ENCODE measurements at places on chromosomes 11 and 22. TPM values are rescaled to one million over a fixed set of nuclear protein-coding genes. Genes with fewer than 3 reads are reported as not detected.

GRCh38 chr11:68117853-68118470 is 3.2 kb downstream of the CHKA start:
- no peak for DNase-seq

DNA sequence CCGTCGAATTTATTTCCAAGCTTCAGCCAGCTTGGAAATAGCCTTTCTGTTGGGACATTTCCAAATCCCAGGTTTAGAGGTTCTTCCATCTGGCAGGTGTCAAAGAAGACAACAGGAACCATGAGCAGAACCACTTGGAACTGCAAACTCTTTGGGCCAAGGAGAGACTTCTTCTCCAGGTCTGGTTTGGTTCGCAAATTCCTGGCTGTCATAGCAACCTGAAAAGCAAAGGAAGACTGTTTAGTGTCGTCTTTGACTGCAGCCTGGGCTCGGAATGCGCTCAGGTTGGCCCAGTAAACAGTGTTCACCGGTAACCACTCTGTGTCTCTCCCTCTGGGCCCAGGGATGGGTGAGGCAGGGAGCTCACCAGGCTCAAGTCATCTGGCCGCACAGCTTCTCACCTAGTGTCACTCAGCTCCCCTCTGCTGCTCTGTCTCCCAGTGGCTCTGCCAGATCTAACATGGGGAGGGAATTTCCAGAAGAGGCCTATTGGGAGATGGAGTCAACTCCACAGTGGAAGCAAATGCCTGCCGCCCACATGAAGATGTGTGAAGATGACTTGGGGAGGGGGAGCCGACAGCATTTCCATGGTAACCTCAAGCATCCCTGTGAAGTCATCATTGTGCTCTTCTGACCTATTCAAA is 11.9 kb upstream of the CLMP start:
- DNase-seq = no peak

- DNase-seq = no peak
Observed at GRCh38 chr11:69908511-69909220, 89.5 kb upstream of the FGF3 start.

- no peak for DNase-seq
Observed at GRCh38 chr11:114026355-114026754, 33.2 kb upstream of the ZBTB16 start.

DNA sequence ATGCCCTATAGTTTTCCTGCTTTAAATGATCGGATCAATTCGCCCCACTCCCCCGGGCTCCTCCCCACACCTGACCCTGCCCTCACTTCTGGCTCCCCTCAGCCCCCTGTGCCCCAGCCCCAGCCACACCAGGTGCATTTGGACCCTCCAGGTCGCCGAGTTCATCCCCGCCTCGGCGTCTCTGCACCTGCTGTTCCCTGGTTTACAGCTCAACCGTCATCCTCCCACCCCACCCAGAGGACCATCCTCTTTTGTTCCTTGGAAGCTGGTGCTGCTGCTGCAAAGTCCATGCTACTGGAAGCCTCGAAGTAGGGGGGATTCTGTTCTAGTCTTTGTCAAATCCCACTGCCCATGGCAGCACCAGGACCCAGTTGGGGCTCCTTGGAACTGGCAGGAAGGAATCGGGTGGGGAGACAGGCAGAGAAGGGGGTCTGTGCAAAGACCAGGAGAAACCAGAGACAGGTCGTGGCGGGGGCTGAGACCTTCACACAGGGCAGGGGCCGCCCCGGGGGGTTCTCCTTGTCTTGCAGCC is 4.5 kb upstream of the MUC5B start:
- no peak for DNase-seq

DNA sequence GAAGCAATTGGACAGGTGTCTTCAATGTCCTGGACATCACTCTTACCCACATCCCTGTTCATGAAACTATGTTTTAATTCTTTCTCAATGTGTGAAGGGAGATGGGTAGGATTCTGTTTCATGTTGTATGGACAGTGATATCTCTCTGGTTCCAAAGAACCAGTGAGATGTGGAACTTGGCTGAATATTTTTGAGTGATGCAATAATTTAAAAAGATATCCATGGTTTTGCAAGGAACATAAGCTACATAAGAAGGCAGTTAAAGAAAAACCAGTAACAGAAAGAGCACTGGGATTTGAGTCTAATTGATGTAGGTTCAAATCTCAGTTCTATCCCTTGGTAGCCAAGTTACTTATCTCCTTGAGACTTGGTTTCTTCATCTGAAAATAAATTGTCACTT is 7.7 kb upstream of the ELF5 start:
- no peak for DNase-seq

The YPEL4 gene
- 0.62 TPM for total RNA-seq

The APOL6 gene
- total RNA-seq = 7.6 TPM

The CARNS1 gene
- 0.23 TPM for total RNA-seq

The CCDC116 gene
- total RNA-seq = 0.22 TPM

The OR6A2 gene
- 0.09 TPM for total RNA-seq

The THRSP gene
- total RNA-seq = not detected

The C11orf21 gene
- not detected for total RNA-seq
